ENCODE measurements at places on chromosomes 6 and 20.

DNA sequence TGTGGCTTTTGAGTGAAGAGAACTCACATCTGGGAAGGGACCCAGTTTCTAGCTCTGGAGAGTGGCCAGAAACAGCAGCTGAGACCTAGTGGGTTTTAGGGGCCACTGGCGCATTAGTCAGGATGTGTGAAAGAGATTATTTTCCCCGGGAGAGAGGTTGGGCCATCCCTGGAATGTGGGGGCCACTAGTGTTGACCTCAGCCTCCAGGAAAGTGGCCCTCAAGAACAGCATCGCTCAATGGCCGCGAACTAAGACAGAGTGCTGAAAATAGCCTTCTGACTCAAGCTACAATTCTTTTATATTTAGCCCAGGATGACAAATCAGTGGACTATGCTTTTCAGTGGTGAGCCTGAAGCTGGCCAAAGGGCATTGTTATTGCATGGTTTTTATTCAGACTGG, 210.4 kb upstream of the RNF24 start:
- DNase-seq = peak; percentile 88

DNA sequence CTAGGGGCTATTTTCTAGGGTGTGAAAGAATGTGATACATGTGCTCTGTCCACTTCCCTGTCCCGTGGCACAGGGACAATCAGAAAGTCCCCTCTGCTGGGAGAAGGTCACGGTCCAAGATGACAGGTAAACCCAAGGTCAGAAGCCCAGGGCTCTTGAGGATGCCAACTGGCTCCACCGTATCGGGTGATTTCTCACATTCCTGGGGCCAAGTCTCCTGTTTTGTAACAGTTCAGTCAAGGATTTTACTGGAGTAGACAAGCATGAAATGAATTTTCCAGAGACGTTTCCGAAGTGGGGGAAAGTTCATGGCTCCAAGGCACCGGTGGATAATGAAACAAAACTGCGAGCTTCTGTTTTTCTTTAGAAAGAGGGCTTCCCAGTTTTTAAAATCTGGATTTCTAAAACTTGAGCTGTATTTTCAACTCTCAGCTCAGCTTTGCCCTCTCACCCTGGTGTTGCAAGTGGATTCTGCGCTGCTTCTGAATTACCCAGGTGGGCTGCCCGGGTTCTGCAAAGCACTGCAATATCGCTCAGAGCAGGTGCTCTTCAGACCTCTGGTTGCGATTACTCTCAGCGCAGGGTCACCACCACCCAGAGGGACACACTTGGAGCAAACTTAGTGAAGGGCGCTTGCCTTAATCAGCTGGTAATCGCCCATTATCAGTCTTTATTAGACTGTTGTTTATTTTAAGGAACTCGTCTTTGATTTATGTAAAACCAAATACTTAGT, 64.4 kb upstream of the TMEM170B start:
- no peak for DNase-seq

DNA sequence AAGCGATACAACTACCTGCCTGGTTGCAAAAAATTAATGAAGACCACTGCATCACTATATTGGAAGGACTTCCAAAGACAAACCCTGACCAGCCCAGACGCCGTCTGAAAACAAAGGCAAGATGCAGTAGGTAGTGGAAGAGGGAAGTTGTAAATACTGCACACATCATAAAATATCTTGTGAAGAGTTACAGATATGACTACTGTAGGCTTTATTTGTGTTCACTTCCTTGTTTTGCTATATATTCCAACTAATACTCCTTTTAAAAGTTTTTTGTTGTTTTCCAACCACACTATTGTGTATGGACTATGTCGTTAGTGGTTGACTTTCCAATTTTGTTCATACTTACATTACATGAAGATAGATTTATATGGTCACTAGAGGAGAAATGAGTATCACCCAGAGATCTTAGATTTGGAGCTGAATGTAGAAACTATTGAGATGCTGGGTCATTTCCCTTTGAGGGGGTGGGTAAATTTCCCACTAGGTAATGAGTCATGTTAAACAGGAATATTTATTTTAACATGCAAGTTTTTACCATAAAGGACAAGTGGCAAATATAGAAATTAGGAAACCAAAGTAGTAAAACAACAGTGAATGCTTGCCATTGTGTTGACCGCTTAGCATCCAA, 16.6 kb upstream of the TXLNB start:
- DNase-seq = no peak

GRCh38 chr6:13870214-13870830, 54.4 kb upstream of the RNF182 start:
- no peak for DNase-seq

DNA sequence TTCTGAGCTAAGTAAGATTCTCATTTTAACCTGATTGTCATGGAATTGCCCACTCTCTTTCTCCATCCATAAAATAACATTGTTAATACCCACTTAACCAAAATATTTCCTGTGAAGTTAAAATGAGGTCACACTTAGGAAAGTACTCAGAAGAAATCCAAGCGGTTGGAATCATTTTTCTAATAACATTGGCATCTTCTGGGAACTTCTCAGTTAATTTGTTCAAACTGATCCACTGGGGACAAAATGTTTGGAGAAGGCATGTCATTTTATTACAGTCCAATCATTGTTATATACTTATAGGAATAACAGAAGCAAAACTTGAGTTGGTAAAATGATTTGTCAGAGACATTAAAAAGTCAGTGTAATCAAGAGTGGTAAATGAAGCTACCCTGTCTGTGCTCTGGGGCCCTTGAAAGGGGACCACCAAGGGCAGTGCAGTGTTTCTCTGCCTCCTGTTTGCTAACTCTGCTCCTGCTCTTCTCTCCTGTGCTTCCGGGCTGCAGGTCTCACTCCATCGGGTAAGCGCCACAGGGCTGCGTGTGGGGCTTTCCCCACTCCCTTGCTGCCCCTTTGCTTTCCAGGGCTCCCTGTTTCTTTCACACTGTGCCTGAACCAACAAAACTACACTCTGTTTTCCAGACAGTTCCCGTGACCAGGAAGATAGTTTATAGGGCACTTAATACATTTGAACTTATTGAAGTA, 50.1 kb downstream of the HDDC2 start:
- no peak for DNase-seq

GRCh38 chr6:135314543-135314942, 133.4 kb downstream of the MYB start:
- no peak for DNase-seq

GRCh38 chr20:35947489-35947888, 6.8 kb downstream of the SCAND1 start:
- DNase-seq = no peak

- no peak for DNase-seq
Measured at GRCh38 chr6:84218091-84218490, 9.4 kb downstream of the CEP162 start.

DNA sequence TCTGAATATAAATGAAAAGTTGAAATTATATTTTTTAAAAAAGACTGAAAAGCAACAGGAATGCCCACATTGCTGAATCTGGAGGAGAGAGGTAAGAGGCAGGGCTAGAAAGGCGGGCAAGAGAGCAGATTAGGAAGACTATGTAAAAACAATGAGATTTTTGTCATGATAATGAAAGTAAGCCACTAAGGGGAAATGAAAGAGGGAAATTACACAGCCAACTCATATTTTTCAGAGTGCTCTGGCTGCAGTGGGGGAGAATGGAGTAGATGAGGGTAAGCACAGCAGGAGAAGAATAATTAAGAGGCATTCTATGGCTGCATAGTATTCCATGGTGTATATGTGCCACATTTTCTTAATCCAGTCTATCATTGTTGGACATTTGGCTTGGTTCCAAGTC, 281.9 kb downstream of the PKHD1 start:
- DNase-seq = no peak

GRCh38 chr6:104601131-104601651, 258.5 kb downstream of the HACE1 start:
- DNase-seq = no peak

DNA sequence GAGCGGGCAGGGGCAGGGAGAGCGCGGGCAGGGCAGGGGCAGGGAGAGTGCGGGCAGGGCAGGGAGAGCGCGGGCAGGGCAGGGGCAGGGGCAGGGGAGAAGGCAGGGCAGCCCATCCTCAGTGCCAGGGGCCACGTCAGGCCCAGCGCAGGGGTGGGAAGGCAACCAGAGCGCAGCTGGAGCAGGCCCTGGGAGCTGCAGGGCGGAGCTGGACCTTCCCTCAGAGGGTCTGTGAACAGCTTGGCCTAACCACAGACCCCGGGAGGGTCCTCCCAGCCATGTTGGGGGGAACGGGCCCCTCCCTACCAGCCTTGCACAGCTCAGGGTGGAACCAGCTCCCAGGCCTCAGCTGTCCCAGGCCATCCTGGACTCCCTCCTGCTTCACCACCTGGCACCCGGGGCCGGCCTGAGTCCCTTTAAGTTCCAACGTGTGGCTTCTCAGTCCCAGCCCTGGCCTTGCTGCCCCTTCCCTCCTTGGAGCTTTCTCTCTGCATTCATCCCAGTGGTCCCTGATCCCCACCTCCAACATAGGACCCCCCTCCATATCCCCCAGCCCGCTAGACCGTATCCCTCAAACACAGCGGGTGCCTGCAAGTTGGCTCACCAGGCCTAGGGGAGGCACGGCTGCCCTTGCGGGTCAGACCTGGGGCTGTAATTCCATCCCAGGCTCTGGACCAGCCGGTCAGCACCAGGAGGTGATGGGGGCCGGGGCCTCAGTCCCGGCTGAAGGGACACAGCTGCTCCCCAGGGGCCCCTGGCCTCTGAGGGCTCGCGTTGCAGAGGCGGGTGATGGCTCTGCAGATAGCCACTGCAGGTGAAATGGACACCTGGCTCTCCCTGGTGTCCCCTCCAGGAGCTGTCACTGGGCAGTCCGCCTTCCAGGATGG, 5.6 kb upstream of the ZBTB46 start:
- no peak for DNase-seq

GRCh38 chr6:155292711-155293110, 21.6 kb downstream of the TFB1M start:
- no peak for DNase-seq

DNA sequence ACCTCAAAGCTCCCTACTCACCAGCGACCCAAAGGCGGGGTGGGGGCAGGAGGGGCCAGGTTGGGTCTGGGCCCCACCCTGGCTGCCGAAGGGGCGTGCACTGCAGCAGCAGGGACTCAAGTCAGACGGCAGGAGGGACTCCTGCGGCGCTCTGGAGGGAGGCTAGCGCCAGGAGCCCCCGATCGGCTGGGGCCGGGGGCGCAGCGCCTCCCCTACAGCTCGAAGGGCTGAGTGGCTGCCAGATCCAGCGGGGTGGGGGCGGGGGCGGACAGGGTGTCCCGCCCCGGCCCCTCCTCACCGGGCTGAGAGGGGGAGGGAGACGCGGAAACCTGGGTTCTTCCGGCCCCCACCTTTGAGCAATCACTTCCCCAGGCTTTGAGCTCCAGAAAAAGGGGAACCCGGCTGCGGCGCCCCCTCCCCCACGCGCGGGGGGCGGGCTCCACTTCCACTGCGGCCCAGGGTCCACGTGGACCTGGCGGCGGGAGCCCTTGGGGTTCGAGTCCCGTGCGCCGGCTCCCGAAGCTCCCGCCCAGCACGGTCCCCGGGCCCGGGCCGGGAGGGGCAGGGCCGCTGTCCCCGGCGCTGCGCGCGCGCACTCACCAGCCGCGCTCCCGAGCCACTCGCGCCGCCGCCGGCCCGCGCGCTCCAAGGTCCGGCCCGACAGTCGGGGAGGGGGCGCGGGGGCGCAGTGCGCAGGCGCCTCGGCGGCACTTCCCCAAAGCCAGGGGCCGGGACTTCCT, at the start of gene RGS19:
Gene RGS19, minus strand, starts transcription at position 246 of the 740 bp plus-strand sequence. CDS start 2,632 bp downstream, outside the sequence.
- no peak for DNase-seq

DNA sequence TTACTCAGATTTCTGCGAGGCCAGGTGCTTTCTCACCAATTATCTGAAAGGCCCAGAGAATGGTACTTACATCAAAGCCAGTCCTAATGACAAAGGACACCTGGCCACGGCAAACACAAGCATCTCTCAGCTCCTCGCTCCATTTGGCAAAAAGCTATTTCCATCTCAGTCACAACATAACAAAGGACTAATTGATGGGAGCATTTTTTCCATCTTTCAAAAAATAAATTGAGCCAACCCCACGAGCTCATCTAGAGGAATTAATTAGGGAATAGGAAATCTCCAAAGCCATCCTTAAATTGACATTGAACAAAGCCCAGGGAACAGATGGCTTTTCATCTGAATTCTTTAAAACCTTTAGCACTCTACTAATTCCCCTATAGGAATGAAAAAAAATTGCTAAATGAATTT, 236.7 kb downstream of the HAO1 start:
- no peak for DNase-seq

DNA sequence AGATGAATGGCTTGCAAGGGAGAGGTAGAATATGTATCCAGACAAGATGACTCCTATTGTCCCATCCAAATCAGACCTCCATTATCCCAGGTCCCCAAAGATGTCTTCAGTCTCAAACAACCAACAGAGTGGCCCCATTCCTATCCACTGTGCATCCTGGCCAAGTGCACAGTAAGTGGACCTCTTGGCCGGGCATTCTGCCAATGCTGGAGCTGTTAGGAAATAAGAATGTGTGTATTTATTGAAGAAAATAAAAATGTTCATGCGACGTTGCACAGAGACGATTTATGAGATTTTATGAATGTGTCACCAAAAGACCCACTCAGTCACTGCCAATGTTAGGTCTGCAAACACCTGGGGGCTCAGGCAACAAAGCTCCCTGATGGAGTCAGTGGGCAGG, 196.0 kb downstream of the MAFB start:
- no peak for DNase-seq

DNA sequence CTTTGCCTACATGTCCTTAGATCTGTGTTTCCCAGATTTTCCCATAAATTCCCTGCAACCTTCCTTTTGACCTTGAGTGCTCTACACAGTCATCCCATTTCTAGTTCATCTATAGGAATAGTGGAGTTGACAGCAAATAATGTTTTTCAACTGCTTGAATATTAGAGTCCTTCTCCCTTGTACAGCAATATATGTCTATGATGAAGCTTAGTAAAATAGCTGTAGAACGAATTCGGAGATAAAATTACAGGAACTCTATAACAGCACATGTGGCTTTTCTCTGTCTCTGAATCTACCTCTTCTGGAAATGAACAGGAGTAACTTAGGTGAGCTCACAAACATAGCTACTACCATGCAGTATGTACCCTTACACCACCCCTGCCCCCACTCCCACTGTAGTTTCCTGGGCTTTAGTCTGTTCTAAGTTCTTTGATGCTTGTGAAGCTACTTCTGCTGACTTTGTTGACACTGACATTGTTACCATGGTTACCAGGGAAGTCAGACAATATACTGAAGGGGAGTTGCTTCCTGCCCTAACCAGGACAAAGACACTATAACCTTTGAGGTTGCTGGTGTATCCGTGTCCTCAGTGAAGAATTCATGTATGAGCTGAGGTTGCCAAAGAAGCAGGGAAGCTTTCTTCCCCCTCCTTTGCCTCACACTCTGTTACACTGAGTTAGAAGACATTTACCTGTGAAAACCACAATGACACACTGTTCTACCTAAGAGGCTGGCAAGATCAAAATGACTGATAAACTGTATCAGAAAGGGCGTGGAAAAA, 35.8 kb upstream of the SHLD1 start:
- DNase-seq = no peak

GRCh38 chr6:74069089-74069581, 373.1 kb downstream of the CD109 start:
- DNase-seq = peak; percentile 55

- DNase-seq = no peak
Measured at GRCh38 chr20:32830437-32830836, 10.7 kb downstream of the MAPRE1 start.

All from AG04449 (cell line).